Large intestine (tissue), 12 donors: ENCODE measurements at places on chromosomes 16 and 17.

DNA sequence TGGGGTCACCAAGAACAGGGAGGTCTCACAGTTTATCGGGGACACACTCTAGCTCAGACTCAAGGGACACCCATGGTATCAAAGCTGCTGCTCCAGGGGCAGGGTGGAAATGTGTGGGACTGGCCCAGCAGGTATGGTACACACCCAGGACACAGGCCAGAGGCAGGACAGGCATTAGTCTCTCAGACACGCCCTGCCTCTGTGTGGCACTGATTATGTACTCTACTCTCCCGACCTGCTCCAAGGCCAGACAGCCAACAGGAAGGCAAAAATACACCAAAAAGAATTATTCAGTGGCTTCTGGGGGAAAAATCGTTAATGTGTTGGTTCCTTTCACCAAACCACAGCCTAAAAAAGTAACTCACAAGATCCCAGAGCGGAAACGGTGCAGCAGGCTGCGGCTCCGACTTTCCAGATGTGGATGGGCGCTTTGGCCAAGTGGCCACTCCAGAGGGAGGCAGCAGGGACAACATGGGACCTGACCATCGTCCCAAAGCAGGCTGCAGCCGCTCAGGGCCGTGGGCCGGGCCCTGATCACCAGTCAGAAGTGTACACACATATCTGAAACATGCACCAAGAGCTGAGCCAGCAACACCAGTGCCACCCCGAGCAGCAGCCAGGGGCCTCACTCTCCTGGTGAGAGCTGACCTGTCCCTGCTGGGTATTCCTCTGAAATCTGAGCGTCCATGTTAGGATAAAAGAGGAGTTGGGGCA lies 1.0 kb upstream of the SIRT7 start:
- DNase-seq = peak; percentile 50

DNA sequence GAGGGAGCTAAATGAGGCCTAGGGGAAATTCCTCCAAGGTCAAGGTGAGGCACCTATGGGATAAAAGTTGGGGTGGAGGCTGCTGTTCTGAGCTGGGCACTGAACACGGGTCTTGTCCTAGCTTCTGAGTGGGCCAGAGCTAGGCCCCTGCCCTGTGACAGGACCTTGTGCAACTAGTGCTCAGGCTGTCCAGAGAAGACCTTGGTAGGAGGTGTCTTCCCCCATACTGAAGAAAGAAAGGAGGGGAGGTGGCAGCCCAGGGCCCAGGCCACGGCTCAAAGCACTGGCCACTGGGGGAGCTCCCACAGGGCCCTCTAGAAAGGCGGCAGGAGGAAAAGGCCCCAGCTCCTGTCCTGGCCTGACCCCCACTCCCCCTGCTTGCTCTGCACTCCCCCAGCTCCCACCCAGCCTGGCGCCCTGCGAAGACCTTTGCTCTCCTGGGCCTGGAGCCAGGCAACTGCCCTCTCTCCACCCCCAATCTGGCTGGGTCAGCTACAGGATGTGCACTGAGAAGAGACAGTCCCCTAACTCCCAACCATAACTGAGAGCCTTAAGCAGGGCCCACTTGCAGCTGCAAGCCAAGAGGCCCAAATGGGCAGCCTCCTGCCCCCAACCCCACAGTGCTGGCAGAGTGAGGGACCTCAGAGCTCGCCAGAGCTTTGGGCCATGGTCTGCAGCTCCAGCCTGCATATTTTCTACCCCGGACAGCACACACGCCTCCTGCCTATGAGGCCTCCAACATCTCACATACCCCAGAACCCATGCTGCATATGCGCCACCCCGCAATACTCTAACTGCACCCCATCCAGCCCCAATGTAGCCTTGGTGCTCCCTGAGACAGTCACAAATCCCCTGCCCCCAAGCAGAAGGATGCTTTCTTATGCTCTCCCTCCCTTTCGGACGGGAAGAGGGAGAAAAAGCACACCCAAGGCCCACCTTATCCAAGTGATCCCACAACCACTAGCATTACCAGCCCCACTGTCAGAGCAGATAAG lies 15.3 kb downstream of the HSD11B2 start:
- peak; percentile 71 for DNase-seq

DNA sequence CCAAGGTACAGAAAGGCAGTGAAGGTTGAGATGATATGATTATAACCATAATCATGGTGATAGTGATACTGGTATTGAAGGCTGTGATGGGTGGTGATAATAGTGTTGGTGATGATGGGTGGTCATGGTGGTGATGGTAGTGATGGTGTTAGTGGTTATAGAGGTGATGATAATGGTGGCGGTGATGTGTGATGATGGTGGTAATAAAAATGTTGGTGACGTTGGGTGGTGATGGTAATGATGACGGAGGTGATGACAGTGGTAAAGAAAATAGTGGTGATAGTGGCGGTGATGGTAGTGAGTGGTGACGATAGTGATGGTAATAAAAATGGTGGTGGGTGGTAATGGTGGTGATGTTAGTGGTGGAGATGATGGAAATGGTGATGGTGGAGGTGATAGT lies 65.1 kb upstream of the KDM8 start:
- no peak for DNase-seq

GRCh38 chr17:37064206-37064605 lies 115.5 kb downstream of the AATF start:
- DNase-seq = no peak

GRCh38 chr17:7848131-7848579 lies 6.7 kb upstream of the TMEM88 start:
- no peak for DNase-seq

DNA sequence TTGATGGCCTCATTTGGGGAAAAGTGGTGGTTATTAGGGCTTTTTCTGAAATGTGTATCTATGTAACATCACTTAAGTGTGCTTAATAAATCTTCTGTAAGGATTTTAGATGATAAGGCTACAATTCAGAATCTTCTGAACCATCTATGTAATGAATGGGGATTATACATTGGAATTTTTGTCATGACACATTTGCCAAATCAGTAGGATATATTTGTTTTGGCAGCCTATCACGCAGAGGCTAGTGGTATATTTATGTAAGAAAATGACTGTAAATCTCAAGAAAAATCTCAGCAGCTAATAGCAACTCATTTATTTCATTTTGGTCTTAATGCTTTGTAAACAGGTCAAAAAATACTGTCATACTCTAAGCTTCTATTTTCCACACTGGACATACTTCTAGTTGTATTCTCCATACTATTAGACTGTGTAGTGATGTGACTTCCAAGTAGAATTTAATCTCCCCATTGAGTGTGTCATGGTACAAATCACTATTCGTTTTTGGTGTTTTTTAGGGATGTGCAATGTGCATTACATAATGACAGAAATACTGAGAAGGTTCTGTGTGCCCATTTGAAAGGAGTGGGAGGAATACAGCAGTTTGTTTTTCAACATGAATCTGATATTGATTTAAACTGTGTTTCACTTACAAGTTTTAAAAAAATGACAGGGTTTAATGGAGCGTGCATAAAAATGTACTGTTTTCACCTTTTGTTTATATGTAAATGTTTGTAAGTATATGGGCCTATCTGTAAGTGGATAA lies 29.2 kb downstream of the CLUH start:
- no peak for DNase-seq

- DNase-seq = no peak
Observed at GRCh38 chr17:13491916-13492736, 109.6 kb downstream of the HS3ST3A1 start.

DNA sequence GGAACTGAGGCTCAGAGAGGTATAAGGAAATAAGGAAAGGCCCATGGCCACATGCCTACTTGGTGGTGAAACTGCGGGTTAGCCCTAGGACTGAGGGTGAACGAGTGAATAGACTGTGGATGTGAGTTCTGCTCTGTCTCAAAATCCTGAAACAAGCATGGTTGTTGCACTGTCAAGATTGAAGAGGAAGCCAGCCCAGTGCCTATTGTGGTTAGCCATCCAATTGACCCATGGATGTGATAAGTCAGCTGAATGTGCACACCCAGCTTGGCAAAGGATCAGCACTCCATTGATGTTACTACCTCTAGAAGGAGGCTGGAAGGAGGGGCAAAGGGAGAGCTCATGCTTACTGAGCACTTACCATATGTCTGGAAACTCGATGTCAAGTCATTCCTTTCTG lies 4.5 kb downstream of the TMEM114 start:
- no peak for DNase-seq

DNA sequence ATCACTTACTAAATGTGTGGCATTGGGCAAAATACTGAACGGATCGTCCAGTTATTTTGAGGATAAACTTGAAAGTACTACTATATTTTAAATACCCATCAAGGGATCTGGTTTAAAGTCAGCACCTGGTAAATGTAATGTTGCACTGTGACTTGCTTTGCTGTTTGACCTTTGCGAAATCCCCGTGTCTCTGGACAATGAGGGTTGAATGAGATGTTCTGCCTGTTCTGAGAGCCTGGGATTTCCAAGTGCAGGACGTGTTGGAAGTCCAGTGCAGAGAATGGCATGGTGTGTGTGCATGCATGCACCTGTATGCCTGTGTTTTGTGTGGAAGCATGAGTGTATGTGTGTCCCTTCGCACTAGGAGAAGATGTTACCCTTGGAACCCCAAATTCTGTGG lies 106.6 kb downstream of the N4BP1 start:
- no peak for DNase-seq

DNA sequence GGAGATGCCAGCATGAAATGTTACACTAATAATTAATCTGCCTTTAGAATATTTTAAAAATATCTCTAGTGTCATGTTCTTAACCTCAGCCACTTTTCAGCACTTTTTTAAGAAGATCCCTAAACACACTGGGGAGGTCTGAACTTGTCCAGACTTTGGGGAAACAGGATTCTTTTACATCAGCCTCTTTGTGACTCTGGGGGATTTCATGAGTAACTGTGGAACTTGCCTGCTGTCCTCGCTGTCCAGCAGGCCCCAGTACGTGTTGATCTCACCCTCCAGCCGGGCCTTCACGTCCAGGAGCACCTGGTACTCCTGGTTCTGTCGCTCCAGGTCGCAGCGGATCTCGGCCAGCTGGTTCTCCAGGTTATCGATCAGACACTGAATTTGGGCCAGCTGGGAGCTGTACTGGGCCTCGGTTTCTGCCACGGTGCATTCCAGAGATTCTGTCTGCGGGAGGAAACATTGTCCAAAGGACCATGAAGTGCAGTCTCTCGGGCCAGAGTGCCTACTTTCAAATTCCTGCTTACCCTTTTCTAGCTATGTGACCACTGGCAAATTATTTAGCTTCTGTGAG lies 5.5 kb downstream of the KRT40 start:
- no peak for DNase-seq

GRCh38 chr17:55090079-55090492 lies 121.5 kb downstream of the STXBP4 start:
- DNase-seq = no peak

DNA sequence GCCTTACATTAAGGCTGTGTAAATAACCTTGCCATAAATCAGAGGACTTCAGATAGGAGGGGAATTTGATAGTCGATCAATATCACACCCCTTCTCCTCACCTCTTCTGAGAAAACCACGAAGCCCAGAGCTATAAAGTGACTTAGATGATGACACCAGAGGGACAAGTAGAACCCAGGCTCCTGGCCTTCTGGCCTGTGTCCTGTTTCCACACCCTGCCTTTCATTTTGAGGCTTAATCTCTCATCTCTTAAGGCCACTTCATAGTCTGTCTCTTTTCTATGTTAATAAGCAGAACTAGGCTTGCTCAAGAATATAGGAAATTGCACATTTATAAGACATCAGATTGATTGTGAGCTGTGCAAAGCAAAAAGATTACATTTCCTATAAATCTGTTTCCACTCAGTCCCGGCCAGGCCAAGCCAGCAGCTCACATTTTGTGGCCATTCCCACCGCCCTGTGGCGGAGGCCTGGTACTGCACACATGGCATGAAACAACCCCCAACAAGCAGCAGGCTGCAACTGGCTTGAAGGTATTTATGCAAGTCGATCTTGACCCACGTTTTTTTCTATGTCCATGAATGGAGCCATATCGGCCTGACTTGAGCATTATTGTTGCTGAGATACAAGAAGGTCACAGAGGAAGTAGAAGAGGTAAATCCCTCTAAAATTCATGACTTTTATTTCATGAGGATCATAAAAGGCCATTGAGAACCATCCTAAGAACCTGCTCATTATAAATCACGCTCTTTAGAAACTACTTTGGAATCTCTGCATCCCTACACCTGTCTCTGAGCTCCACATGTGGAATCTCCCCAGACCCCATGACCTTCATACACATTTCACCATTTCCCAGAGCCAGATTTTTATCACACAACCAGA lies 93.7 kb downstream of the PMP22 start:
- DNase-seq = peak; percentile 43

- DNase-seq = peak; percentile 82
Observed at GRCh38 chr17:17090642-17091103, 48.4 kb downstream of the MPRIP start.

- peak; percentile 14 for DNase-seq
Observed at GRCh38 chr17:21573961-21574610, 118.2 kb upstream of the KCNJ18 start.

DNA sequence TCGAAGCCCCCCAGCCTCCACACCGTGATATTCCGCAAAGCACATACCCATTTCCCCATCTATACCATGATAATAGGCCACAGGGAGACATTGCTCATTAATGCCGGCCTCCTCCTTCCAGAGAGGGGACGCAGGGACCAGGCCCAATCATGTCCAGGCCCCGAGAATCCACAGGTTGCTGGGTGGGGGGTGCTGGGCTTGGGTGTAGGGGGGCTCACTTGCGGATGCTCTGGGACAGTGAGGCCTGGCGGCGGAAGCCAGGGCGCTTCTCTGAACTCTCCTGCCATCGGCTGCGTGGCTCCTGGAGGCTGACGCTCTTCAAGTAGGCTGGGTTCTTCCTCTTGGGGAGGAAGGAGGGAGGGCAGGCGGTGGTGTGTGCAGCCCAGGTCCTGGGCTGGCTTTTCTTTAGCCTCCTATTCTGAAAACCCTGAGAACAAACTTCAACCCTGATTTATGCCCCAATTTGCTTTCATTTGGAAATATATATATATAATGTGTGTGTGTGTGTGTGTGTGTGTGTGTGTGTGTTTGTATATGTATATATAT lies 12.2 kb downstream of the AANAT start:
- DNase-seq = no peak

DNA sequence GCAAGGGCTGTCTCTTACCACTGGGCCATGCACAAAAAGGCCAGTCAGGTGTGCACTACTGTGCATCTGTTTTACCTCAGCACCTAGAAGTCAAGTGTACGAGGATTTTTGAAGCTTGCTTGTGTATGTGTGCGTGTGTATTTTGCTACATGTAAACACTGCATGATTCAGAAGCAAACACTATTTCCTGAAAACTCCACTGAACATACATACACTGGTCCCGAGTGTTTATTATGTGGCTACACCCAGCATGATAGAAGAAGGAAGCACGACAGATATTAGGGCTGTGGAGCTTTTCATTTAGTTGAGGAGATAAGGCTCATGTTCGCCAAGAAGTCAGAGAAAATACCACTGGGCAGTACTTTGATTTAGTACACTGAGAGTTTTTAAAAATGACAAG lies 89.2 kb downstream of the ZZEF1 start:
- DNase-seq = no peak

DNA sequence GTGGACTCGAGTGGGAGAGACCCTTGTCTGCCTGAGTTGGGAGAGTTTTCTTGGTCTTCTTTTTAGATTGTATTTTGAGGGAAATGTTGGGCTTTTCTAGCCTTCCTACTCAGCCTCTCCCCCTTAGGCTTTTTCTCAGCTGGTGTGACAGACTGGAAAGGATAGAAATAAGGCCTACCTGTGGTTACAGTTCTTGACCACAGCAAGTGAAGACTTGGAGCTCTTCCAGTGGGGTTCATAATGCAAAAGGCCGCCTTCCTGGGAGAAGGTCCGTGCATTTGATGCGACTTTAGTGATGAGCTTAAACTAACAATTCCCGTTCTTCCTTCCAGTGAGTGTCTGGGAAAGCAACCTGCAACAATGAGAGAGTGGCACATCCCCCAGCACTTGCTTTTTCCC lies 56.8 kb downstream of the B9D1 start:
- DNase-seq = no peak
